ENCODE measurements at places on chromosomes 5 and 9.

DNA sequence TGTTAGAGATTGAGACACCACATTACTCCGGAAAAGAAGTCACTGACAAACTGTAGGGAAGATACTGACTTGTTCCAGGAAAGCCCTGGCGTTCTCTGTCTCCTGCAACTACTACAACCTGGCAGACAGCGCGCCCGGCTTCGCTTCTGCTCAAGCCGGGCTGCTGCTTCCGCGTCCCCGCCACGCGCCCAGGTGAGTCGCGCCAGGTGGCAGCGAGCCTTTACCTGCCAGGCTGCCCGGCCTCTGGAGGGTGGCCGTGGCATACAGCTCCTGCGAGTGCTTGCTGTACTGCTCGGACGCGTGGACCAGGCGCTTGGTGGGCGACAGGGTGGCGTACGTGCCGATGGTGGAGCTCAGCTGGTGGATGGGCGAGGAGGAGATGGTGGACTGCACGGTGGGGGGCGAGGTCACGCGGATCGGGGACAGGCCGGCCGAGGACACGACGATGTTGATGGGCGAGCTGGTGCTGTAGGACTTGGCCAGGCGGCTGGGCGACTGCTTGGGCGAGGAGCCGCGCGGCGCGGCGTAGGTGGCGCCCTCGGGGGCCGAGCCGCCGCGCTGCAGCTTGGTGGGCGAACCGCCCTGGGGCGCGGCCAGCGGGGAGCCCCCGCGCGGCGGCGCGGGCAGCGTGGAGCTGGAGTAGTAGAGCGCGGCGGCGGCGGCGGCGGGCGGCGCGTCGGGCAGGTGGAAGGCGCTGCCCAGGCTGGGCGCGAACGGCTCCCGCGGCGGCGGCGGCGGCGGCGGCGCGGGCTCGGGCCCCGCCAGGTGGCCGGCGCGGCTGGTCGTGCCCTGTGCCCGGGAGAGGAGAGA, 519.6 kb downstream of the CTNND2 start:
- DNase-seq = no peak

- DNase-seq = no peak
These were observed 105.7 kb downstream of the UGCG start for GRCh38 chr9:112002131-112002846.

DNA sequence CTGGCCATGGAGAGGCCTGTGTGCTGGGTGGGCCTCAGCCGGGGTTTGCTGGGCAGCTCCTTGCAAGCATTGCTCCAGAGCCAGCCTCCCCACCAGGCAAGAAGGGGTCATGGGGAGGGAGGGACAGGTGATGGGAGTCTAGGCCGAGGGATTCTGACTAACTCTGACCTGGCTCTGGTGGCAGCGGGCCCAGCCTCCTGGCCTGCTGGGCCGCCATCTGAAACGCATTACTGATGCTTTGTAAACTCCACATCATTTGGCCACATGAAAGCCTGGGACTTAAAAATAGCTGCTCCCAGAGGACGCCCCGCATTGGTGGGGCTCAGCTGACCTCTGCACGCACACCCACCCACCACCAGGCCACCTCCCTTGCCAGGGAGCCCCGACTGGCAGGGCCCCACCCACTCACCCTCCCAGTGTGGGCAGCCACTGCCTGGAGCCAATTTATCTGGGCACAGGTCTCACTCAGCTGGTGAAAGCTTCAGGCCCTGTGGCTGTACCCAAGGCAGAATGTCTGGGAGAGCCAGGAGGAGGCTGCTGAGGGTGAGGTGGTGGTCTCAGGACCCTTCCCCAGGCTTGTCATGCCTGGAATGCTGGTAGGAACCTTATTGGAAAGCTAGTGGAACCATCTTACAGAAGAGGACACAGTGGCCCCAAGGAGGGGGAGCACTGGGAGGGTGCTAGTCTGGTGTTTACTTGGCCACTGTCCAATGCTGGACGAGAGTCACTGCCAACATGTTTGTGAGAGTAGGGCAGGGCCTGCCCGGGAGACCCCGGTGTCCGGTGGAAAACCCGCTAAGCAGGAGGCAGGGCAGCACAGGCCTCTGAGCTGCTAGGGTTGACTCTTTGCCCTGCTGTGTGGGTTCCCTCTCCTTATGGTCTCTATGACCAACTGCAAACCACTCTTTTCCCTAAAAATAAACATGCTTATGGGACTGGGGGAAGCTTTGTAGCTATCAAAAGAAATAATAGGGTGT, 10.8 kb downstream of the TCF7 start:
- no peak for DNase-seq

DNA sequence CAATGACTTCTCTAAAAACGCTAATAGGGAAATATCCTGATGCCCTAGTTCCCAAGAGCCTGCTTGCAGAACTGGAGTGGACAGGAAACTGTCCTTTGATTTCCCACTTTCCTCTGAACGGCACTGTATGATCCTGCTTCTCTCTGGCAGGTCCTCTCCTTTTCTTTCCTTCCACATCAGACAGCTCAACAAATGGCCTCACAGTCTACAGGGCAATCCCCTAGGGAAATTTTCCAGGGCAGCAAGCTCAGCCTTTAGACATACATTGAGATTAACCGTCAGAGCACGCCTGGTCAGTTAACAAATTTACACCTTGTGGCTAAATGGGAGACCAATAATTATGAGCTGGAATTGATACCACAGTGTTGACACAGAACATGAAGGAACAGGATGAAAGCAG, 164.9 kb downstream of the SLC24A2 start:
- DNase-seq = no peak

- no peak for DNase-seq
These were observed 113.2 kb downstream of the TLE4 start for GRCh38 chr9:79684711-79685575.

- no peak for DNase-seq
These were observed 41.0 kb downstream of the MVB12B start for GRCh38 chr9:126367616-126368015.

GRCh38 chr5:145495741-145496140, 339.4 kb downstream of the PRELID2 start:
- no peak for DNase-seq

GRCh38 chr5:71862087-71862486, 143.0 kb downstream of the CARTPT start:
- no peak for DNase-seq

DNA sequence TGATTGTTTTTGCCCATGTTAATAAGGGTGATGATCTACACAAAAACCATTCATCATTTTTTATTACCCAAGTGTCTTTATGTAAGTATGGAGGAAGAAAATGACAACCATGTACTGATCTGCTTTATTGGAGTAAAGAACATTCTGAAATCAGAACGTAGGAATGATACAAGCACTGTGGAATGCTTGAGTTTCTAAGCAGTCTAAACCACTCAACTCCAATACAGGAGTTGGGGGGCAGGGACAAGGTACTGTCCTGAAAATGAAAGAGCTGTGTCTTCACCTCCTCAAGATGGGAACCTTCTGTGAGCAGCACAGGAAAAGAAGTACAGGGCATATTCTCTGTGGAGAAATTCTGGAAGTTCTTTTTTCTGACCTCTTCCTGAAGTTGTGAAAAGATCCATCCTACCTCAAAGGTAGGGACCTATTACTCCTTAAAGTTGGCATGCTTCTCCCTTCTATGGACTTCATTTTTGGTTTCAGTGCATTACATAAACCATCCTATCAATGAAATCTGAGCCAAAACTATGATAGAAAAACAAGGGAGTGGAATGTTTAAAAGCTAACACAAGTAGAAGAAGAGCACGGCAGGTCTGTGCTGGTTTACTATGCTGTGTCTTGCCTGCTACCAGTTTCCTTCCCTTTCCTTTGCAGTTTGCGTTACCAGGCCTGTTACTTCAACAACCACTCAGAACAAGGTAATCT, 202.6 kb downstream of the SEMA5A start:
- no peak for DNase-seq

- no peak for DNase-seq
These were observed 68.2 kb upstream of the AGXT2 start for GRCh38 chr5:35115920-35116319.

All from stimulated activated CD4-positive, alpha-beta T cell treated with anti-CD3 and anti-CD28 coated beads, Interleukin-4, amount 100 ng/mL, for 48 hours (primary cell).